Left hindlimb (tissue), 1 donor: ENCODE measurements at places on chromosomes 6 and 20.

- no peak for DNase-seq
Observed at GRCh38 chr6:72250664-72251063, 364.3 kb downstream of the RIMS1 start.

GRCh38 chr6:46454691-46455090 lies 36.6 kb downstream of the RCAN2 start:
- DNase-seq = no peak

DNA sequence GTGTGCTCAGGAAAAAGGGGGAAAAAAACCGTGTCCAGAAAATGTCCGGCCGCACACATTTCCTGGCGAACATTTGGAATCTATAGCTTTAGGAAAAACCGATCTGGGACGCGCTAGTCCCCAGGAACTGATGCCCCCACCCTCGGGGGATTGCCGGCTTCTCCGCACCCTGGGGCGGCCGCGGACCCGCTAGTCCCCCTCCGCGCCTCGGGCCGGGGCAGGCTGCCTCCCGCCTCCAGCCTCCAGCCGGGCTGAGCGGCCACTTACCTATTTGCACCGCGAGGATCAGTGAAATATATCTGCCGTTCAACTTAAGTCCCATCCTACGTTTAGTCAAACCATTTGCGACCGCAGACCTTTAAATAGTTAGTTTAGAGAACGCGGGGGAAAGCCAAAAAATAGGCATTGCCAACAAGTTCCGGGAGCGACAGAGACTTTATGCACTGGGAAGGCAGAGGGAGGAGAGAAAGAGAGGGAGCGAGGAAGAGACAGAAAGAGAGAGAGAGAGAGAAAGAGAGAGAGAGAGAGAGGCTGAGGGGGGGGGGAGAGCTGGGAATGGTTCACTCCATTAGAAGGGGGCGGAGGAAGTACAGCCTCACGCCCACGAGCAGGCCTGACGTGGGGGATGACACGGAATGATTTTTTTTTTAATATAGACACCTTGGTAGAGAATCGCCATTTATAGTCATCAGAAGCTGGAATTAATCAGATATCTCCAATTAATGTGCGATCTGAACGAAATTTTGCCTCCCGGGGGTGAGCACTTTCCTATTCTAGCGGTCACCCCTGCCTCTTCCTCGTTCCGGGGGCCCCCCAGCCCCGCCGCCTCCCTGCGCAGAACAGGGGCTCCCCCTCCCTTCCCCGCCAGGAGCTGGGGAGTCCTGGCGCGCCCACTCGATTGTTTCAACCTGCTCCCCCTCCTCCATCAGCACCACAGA lies at the start of gene NRN1:
TSS of gene NRN1 (minus strand) at position 498 of the 938 bp plus-strand sequence. CDS start at position 322, 176 bp downstream.
- no peak for DNase-seq

- peak; percentile 74 for DNase-seq
Observed at GRCh38 chr6:44071670-44072451, 55.4 kb downstream of the MRPL14 start.

DNA sequence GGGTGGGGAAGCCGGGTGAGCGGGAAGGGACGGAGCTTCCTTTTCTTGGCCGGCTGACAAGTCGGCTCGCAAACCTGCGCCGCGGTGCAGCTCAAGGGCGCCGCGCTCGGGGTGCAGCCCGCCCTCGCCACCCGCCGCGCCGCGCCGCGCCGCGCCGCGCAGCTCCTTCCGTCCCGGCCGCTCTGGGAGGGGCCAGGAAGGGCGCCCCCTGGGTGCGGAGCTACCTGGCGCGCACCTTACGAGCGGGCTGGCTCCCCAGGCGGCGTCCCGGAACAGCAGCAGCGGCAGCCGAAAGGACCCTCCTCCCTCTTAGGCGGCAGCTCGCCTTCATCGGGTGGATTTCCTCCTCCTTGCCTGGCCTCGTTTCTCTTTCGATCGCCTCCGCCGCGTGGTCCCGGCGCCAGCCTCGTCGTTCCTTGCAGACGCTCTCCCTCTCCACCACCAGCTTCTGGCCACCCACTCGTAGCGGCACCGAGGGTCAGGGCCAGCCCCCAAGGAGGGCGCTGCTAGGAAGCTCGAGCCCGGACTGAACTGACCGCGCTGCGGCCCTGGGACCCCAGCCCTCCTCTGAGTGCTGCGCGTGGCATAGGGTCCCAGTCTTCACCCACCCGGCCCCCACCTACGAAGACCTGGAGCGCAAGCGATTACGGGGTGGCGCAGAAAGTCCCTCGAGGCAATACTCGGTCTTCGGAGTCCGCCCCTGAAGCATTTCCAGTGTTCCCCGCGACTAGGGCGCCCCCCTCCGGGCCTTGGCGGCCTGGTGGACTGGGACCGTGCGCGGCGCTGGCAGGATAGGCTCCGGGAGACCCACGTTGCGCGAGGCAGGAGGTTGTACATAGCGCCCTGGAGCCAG lies at the start of gene MAP3K5:
TSS of gene MAP3K5 (minus strand) at position 68 of the 853 bp plus-strand sequence. CDS start 320 bp downstream, outside the sequence.
- peak; percentile 88 for DNase-seq

GRCh38 chr6:79780881-79781280 lies 149.8 kb downstream of the SH3BGRL2 start:
- no peak for DNase-seq

DNA sequence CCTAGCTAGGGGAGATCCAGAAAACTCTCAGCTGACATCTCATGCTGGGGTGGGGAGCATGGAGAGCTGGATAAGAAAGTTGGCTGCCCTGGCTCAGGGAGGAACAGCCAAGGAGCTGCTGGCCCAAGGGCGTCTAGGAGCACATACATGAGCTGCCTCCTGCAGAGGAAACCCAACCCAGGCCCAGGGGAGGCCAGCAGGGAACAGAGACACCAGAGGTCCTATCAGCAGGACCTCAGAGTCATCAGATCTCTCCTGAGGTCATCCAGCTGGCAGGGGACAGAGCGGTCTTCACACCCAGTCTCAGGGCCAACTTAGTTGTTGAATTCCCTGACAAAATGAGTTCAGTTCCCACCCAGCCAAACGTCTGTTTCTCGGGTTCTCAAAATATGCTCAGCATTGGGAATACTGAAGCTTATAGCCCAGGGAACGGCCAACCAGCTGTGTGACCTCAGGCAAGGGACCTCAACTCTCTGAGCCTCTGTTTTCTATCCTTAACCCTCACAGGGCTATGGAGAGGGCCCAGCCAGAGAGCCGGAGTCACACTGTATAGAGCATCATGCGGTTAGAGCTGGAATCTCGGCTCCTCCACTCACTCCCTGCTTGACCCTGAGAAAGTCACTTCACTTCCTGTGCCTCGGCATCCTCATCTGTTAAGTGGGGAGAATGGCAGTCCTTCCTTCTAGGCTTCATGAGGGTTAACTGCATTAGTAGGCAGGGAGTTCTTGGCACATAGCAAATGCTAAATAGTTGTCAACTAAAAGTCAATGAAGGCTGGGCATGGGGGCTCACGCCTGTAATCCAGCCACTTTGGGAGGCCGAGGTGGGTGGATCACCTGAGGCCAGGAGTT lies 13.8 kb downstream of the ADA start:
- DNase-seq = no peak

GRCh38 chr20:31934968-31935764 lies 16.7 kb downstream of the PDRG1 start:
- no peak for DNase-seq

DNA sequence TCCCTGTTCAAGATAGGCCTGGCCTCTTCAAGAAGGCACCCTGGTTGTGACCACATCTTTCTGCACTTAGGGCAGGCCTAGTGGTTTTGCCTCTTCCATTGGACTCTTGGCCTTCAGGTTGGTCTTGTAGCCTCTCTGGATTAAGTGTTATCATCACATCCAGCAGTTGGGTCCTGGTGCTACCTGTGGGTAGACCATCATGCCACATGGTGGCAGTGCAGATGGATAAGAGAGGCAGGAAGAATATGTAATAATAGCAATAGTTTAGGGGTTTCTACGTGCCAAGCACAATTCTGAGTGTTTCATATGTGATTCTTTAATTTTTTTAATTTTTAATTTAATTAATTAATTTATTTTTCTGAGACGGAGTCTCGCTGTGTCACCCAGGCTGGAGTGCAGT lies 28.5 kb upstream of the SNRPB2 start:
- DNase-seq = no peak

DNA sequence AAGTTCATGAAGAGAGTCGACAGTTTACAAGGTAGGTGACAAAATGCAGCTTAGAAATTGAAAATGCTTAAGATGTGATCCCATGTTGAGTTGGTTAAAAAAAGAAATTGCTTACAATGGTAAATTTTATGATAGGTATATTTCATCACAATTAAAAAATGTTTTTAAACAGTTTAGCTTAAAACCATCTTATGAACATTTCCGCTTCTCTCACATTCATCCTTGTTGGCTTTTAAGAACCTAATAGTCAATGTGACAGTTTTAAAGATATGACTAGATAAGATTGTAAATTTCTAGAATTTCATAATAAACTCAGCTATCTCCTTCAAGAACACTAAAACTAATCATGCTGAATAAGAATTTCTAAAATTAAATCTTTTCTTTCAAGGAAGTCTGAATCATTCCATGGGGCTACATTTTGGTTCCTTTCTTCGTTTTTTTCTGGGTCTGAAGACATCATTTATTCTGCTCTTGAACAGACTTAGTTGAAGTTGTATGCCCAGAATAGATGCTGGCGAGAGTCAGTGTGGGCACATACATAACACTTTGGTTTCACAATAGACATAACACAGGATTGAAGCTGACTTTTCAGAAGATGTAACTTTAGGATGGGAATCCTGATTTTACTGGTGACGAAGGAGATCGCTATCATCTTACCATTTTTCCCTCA lies 35.9 kb upstream of the LTV1 start:
- no peak for DNase-seq
